ENCODE measurements at places on chromosomes 7 and 10.

DNA sequence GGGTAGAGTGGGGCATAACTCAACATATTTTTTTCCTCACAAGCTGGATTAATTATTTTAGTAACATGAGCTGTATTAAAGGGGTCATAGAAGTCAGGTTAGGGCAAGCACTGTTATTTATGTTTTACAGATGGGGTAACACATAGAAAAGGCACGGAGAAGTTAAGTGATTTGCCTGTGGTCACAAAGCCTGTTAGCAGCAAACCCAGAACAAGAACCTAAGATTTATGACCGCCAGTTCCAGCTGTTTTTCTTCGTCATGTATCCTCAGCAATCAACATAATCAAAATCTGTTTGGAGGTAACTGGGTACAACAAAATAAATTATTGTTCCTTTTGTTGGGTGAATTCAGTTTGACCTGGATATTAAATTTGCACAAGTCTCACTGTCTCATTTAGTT, 57.2 kb upstream of the BET1 start:
- no peak for DNase-seq

- DNase-seq: no peak
Measured at GRCh38 chr7:11232462-11232861, 258.8 kb downstream of the PHF14 start.

- no peak for DNase-seq
Measured at GRCh38 chr10:5897504-5897903, 7.5 kb downstream of the FBH1 start.

DNA sequence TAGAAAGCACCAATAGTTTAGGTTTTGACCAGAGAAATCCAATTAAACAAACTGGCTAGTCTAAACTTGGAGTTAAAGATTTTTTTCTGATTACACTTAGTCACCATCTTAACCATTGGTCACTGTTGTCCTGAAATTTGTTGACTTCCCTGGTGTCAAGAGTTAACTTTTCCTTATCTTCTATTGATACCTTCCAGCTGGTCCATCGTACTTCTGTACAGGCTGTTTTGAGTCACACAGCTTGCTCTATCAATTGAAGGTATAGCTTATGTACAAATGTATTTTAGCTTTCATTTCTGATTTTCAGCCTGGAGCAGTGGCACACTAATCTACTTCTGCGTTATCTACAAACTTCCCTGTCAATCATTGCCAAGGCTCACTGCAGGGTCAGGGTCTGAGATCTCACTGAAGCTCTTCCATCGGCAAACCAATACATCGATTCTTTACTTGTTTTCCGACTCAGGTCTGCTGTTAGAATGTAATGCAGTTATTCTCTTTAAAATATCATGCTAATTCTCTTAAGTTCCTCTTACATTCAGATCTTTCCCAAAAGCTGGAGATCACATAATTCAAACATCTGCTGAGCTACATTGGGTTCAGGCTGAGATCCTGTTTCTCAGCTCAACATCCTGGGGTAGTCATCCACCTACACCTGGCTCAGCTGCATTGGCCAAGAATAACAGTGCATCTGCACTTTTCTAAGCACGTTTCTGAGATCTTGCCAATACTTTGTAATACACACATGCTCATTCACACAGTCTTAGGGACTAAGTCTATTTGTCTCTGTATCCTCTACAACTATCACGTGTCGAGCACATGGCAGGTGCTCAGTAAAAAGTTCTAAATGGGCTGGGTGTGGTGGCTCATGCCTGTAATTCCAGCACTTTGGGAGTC, 11.3 kb downstream of the MRPS33 start:
- DNase-seq: no peak

DNA sequence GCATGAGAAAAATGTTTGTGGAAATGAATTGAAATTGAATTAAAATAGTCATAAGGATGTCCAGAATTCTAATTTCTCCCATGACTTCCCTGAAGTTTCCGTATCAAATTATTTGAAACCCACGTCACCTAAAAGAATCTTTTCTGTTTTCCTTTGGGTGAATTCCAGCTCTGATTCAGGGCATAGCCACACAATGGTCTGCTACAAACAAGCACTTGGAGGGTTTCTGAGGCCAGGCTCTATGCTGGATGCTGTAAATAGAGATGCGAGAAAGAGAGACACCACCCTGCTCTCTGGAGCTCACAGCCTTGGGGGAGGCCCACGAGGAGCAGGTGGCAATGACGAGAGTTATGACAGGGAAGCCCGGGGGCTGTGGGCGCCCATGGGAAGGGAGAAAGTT, 33.6 kb downstream of the GHRHR start:
- no peak for DNase-seq

GRCh38 chr10:12042797-12043651, at the start of gene UPF2:
Gene UPF2, minus strand, starts transcription at chr10:12042809. Its CDS starts 7,386 bp downstream, at chr10:12035423.
- DNase-seq: peak; percentile 95

DNA sequence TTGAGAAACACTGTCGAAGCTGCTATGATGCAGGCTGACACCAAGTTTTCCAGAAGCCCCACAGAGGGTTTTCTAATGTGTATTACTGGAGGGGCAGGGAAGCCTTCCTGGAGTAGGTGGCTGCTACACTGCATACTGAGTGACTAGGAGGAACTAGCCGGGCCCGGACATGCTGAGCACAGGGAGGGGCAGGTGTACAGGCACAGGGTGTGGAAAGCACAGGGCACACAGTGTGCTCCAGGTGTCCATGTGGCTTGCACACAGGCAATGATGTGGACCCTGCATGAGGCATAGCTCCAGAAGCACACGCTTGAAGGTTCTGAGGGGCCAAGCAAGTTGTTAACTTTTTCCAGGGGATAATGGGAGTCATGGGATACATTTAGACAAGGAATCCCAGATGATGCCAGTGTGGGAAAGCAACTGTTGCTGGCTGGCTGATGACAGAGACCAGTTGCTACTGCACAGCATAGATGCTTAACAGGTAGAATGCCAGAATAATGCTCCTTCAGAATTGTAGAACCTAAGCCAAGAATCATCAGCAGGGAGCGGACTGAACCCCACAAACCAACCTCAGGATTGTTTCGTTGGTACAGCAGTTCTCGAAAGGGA, 14.6 kb downstream of the DHX32 start:
- DNase-seq: no peak
